ENCODE measurements at places on chromosomes 12 and 14. TPM values are rescaled to one million over a fixed set of nuclear protein-coding genes. Genes with fewer than 3 reads are reported as not detected.

Gene ASB2
- not detected for total RNA-seq

Gene HCAR2
- total RNA-seq = not detected

DNA sequence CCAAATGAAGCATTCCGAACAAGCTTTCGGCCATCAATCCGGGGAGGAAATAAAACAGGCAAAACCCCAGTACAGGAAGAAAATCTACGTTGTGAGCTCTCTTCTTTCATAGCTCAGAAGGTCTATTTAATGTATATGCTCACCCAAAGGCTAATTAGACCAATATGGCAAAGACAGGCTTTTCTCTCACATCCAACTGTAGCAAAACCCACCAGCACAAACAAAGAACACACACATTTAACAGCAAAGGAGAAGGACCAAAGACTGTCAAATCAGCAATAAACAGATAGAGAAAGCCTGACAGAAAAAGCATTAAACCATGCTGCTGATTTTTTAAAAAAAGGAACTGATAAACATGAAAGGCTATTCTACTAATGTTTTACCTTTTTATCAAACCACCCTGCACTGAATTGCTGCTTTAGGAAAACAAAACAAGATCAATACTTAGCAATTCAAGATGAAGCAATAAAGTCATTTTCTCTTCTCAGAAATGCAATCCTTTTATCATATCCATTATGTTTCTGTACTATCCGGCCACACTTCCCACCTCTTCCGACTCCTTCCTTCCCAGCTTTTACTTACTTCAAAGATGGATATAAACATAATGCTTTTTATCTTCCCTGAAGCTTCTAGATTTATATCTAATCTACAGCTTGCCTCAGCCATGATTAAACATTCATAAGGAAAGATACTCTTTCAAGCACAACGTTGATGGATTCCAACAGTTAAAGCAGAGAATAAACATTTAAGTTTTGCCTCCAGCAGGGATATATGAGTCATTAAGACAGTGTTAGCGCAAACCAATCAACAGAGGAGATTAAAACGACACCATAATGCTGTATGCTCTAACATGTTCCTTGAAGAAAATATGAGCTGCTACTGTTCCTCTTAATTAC lies 74.6 kb upstream of the BBS10 start:
- DNase-seq = no peak

DNA sequence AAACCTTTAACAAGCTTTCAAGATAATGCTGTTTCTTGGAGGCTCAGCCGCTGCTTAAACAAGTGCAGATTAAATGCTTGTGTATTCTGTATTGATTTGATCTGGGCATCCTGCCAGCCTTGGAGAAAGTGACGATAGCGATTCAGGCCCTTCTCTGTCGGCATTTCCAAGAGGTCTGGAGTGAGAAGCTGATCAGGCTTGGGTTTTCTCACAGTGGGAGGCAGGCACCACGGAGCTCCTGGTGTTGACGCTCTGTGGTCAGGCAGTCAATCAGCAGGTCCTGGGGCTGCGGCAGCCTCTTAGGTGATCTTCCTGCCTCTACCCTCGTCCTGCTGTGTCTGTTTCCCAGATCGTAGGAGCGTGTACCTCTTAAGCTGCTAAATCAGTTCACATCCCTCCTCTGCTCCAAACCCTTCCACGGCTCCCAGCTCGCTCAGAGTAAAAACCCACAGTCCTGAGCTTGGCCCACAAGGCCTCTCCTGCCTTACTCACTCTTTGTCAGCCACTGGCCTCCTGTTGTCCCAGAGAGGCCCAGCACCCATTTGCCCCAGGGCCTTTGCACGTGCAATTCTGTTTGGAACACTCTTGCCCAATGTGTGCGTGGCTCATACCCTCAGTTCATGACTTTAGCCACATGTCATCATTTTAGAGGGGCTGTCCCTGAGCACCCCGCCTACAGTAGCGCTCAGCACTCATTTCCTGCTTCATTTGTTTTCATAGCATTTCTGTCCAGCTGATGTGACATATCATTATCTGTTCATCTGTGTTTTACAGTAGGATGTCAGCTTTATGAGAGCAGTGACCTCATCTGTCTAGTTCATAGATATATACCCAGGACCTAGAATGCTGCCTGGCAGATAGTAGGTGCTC lies 155.4 kb downstream of the AACS start:
- DNase-seq = no peak

GRCh38 chr12:50985322-50985721 lies 33.0 kb downstream of the HIGD1C start:
- DNase-seq = peak; percentile 83

GRCh38 chr14:53376064-53376463 lies 222.9 kb upstream of the DDHD1 start:
- DNase-seq = no peak

- DNase-seq = peak; percentile 8
These were observed 1517.0 kb downstream of the AACS start for GRCh38 chr12:126582231-126582630.

Data from LHCN-M2 (cell line).